MG63 (cell line): ENCODE measurements at places on chromosomes 5 and 9. TPM values are rescaled to one million over a fixed set of nuclear protein-coding genes. Genes with fewer than 3 reads are reported as not detected.
A peak's percentile ranks its signal among the peaks of the same experiment; 100 is the strongest.

DNA sequence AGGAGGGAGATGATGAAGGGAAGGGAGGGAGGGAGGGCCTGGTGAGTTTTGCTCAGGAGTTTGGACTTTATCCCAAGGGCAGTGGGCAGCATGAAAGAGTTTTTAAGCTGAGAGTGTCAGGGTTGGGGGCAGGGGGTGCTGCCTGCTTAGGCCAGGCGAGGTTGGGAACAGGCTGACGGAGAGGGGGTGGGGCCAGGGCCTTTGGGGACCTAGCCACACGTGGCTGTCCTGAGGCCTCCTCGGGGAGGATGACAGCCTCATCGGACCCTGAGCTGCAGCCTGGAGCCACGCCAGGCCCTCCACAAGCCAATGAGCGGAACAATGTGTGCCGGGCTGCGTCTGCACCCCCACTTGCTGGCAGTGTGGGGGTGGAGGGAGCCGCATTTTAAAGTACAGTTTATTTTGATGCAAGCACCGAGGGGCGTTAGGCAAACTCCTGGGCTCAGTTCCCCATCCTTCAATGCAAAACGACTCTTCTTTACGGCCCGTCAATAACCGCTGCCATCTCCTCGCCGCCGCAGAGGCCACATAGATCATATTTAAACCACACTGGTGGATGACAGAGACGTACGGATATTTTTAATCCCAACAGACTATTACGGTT, 5.3 kb upstream of the RXRA start:
- no peak for DNase-seq

KCNIP1 gene
- total RNA-seq: 0.43 and 7.9 TPM in 2 replicates

GAPVD1 gene
- total RNA-seq: 27.5 and 31.4 TPM in 2 replicates

LHX3 gene
- not detected in 2 replicates for total RNA-seq

- DNase-seq: no peak
Measured at GRCh38 chr5:125244531-125244930, 498.1 kb upstream of the ZNF608 start.

- no peak for DNase-seq
Measured at GRCh38 chr5:17161662-17162061, 55.8 kb upstream of the BASP1 start.

MAP1B gene
- total RNA-seq: 45.2 and 52.1 TPM in 2 replicates

- DNase-seq: peak; percentile 100
Measured at GRCh38 chr9:14372437-14373335, 58.7 kb upstream of the NFIB start.

BRD9 gene
- 15.8 and 27.5 TPM in 2 replicates for total RNA-seq

- no peak for DNase-seq
Measured at GRCh38 chr5:173648308-173648866, 31.9 kb upstream of the BOD1 start.

- DNase-seq: peak; percentile 37
Measured at GRCh38 chr5:136686192-136686872, 321.0 kb upstream of the TRPC7 start.

DNA sequence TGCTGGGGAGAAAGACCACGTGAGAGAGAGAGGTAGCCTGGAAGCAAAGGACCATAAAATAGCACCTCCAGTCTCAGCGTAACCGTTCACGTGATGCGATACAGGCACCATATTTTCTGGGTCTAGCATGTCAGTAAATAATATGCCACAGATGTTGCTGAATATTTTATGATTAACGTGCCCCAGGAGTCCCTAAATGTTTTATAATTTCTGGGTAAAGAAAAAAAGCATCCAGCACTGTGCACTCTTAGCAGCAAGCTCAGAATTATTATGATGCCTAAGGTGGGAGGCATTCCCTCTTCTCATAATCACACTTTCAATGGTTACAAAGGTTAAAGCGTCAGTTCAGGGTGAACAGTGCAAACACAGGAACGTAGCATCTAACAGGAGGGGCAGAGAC, 121.8 kb downstream of the CAVIN4 start:
- DNase-seq: no peak

GRCh38 chr5:122187426-122187825, 58.1 kb downstream of the ZNF474 start:
- DNase-seq: no peak

MED27 gene
- 22.0 and 38.9 TPM in 2 replicates for total RNA-seq

GRCh38 chr9:88723751-88724150, 188.8 kb downstream of the NXNL2 start:
- DNase-seq: no peak

NPDC1 gene
- total RNA-seq: 86.9 and 253 TPM in 2 replicates

DNA sequence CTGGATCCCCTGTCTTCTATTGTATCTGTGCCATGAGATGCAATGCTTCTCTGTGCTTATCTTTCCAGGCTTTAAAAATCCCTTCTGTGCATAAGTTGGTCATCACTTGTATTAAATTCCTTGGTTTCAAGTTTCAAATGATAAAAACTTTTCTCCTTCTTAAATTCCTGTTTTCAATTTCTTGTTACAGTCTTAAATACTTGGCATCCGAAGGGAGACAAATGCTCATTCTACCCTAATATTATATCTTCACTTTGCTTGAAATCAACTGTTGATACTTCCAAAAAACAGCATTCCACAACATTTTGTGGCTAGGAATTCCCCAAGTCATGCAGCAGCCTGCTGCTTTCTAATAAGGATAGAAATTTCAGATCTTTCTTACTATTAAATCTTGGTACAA, 413.2 kb upstream of the ACTBL2 start:
- no peak for DNase-seq

SLC36A3 gene
- total RNA-seq: not detected in 2 replicates

GRCh38 chr9:95910770-95911340, 35.4 kb downstream of the ERCC6L2 start:
- DNase-seq: no peak

DNA sequence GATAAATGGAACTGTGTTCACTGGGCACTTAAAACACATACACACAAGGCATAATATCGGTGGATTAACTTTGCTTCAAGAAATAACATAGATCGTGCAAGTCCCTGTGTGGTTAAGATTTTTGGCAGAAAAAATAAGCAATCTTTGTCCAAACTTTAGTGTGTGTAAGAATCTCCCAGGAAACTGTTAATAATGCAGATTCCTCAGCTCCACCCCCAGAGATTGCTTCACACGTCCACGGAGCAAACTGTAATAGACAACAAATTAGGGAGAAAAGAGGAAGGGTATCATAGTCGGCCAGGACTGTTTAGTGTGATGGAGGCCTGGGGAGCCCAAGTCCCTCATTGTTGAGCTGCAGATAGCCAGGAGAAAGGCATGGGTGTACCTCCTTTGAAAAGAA, 84.8 kb downstream of the PJA2 start:
- no peak for DNase-seq

GRCh38 chr5:157150995-157151394, 8.3 kb upstream of the MED7 start:
- no peak for DNase-seq
